ENCODE measurements at places on chromosomes 6 and 20. TPM values are rescaled to one million over a fixed set of nuclear protein-coding genes. Genes with fewer than 3 reads are reported as not detected.

DNA sequence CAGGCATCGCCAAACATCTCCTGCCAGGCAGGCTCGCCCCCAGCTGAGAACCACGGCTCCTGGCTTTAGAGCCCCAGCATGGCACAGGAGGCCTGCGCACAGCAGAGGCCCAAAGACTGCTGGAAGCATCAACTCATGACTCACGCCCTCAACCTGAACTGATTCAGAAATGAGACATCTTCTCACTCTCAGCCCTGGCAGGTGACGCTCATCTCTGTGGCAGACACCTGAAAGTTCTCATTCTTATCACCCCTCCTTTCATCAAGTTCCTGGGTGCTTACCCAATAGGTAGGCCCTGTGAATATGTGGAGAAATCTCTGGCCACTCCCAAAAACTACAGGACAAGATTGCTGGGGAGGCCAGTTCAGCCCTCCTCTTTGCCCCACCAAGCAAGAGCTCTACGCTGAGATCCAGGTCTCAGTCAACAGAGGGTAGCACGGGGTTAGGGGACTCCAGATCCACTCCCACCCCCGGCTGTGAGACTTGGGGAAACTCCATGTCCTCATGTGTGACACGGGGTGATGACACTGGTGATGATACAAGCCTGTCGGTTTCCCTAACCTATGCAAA is 11.3 kb downstream of the NFATC2 start:
- no peak for DNase-seq
- H3K27ac ChIP-seq: peak overlapping the region; percentile 59
- H3K36me3 ChIP-seq: peaks cover 3% of the 10 kb centered on the region
- H3K4me1 ChIP-seq: peaks cover 86% of the 10 kb centered on the region

- no peaks in the 10 kb centered on the region for H3K4me1 ChIP-seq
- no peak overlapping the region for H3K27ac ChIP-seq
- no peak for DNase-seq
- H3K36me3 ChIP-seq: no peaks in the 10 kb centered on the region
- no peak overlapping the region for H3K4me3 ChIP-seq
Measured at GRCh38 chr6:169088762-169089161, 164.9 kb downstream of the THBS2 start.

DNA sequence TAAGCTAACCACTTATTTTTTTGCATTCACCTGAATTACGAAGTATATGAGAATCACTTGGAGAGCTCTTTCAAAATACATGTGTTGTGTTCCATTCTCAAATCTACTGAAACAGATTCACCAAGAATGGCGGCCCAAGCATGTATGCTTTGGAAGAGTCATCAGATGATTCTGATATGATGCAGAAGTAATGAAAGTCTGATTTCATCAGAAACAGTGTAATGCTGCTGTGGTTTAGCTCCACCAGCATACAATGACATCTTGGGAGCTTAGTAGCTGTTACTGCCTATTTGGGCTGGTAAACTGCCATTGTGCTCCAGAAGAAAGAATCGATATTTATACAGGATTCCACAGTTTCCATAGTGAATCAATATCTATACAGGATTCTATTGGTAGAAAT is 52.9 kb downstream of the UBR2 start:
- no peak overlapping the region for H3K4me3 ChIP-seq
- H3K27me3 ChIP-seq: no peaks in the 10 kb centered on the region
- no peak for DNase-seq
- no peaks in the 10 kb centered on the region for H3K36me3 ChIP-seq
- no peak overlapping the region for H3K27ac ChIP-seq
- H3K4me1 ChIP-seq: no peaks in the 10 kb centered on the region

DNA sequence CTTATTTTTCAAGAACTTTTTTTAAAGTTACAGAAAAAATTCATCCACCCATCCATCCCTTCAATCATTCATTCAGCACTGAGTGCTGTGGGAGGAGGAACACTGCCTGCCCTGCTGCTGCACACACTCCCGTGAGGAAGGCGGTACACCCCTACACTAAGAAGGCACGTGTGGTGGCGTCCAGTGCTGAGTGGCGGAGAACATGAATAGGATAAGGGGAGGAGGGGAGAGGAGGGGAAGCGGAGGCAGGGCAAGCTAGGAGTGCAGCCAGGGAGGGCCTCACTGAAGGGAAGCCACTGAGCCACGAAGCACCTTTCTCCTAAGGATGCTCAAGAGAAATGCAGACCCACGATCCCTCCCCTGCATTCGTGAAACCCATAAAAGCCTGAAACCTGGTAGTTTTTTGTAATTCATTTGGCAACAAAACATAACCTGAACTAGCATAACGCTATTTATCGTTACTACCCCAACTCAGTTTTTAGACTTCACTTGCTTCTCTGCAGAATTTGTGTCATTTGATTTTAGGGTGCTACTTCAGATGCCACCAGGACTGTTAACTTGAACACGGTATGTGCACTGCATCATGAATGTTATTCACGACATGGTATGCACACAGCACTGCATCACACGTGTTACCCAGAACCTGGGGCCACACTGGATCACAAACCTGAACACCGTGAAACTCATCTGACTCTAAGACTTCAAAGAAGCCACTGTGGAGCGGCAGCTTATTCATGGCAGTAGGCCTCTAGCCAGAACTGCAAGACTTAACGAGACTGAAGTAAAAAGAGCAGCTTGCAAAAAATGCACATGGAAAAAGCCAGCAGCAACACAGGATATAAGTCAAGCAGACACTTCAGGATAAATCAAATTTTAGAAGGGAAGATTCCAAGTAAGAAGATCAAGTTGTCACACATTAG is 3.5 kb downstream of the RNASET2 start:
- H3K27ac ChIP-seq: no peak overlapping the region
- no peak overlapping the region for H3K4me3 ChIP-seq
- no peaks in the 10 kb centered on the region for H3K36me3 ChIP-seq
- H3K27me3 ChIP-seq: no peaks in the 10 kb centered on the region
- no peak for DNase-seq

GRCh38 chr20:50200482-50201104 is 10.0 kb downstream of the CEBPB start:
- no peaks in the 10 kb centered on the region for H3K36me3 ChIP-seq
- no peaks in the 10 kb centered on the region for H3K27me3 ChIP-seq
- no peak for DNase-seq
- H3K4me3 ChIP-seq: no peak overlapping the region

DNA sequence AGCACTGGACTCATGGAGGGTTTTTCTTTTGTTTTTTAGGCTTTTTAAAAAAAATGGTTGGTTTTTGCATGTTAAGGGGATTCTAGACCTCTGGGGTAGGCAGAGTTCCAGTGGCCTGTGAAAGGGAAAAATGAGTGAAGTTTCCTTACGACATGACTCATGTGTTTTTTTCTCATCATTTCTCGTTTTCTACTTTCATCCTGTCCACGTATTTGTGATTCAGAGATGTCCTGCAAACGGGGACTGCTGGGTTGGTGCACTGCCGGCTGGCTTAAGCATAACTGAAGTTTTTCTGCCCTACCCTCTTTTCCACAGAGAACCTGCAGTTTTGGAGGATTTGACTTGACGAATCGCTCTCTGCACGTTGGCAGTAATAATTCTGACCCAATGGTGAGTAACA is 182.3 kb downstream of the SASH1 start:
- no peak overlapping the region for H3K27ac ChIP-seq
- no peaks in the 10 kb centered on the region for H3K4me1 ChIP-seq
- H3K4me3 ChIP-seq: no peak overlapping the region
- DNase-seq: no peak
- H3K27me3 ChIP-seq: no peaks in the 10 kb centered on the region

Gene ROMO1
- total RNA-seq: 354 TPM

Gene LCA5
- 10.9 TPM for total RNA-seq

Gene FNDC1
- not detected for total RNA-seq

Gene HAO1
- not detected for total RNA-seq

Measured in Caco-2 (cell line).